ENCODE measurements at places on chromosomes 6 and 20.
A peak's percentile ranks its signal among the peaks of the same experiment; 100 is the strongest.

DNA sequence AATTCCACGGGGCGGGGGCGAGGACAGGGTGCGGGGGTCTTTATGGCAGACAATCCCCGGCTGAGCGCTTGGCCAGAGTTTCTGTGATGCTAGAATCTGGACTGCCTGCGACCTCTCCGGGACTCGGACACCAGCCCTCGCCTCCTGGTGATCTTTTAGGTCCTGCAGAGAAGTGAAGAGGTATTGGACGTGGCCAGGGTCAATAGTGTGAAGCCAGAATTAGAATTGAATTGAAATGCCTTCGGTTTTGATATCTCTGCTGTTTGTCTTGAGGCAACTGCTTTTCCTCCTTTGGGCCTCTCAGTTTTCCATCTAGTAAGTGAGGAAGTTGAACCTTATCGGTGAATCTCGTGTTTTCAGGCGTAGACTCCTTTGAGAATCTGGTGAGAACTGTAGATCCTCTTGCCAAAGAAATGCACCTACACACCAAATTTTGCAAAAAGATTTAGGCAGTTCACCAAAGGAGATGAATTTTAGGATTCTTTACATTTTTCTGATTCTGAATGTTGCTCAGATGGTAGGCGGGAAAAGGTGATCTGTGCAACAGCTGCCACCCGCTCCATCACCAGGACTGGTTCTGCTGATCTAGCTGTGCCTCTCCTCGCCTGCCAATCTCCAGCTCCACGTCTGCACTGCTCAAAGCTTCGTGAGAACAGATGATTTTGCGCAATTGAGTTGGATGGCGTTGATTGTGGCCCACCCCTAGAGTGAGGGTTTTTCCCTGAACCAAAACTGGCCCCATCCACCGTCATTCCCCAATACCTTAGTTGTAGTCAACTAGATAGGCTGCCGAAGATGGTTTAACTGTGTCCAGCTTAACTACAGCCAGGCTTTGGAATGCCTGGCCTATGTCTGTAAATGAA, 837 bp upstream of the OSER1 start:
- no peak for DNase-seq

DNA sequence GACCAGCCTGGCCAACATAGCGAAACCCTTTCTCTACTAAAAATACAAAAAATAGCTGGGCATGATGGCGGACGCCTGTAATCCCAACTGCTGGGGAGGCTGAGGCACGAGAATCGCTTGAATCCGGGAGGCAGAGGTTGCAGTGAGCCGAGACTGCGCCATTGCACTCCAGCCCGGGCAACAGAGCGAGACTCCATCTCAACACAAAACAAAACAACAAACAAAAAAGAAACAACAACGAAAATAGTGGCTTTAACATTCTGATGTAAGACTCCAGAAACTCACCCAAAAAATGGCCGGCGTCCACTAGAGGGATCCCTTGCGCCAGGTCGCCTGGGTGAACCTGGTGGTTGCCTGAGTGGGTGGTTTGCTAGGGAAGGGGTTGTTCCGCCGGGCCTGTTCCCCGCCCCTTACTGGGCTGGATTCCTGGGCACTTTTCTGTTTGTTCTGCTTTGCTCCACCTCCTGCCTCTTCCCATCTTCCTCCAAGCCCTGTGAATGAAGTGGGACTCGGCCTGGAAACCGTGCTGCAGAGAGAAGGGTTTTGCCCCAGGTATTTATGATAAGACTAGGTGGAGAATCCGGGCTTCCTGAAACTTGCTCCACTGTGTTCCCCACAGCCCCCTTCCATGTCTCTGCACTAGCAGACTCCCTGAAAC, 1.5 kb downstream of the PABPC1L start:
- no peak for DNase-seq

DNA sequence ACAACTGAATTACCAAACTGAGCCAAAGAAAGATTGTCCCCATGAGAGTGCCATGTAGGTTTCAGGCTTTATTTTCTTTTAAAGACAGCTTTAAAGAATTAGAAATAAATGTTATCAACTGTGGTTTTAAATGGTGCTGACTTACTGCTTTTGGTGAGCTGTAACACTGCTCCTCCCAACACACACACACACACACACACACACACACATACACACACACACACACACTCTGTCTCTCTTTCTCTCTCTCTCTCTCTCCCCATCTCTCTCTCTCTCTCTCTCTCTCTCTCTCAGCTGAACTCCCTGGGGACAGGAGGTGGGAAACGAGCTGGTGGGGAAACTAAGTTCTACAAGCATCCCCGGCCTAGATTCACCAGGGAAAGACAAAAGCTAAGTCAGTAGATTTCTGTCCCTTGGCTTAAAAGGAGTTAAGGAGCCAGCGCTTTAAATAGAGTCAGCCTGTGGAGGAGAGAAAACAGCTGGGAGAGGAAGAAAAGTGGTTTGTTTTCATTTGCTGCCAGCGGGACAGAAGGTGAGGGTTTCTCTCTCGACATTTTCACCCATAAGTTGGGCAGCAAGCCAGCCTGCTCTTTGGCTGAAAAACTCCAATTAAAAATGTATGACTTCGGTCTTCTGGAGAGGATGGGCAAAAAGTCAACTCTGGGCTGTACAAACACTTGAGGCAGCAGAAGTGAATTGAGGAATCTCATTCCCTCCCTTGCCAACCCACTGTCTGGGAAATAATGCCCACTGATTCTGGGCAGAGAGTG, 27.4 kb downstream of the CBLN4 start:
- DNase-seq = no peak

DNA sequence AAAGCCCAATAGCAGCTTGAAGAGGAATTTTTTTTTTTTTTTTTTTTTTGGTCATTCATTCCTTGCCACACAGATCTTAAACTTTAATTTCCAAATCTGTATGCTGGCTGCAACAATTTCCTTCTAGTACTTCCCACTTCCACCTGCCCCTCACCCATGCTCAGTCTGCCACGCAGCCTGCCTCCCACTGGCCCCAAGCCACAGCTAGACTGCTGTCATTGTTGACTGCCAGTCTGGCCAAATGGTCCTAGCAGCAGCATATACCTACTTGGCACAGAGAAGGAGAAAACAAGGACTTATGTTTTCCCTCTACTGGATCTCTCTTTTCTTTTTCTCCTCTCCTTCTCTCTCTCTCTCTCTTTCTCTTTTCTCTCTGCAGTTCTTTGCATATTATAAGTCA, 118.3 kb upstream of the HEY2 start:
- no peak for DNase-seq

DNA sequence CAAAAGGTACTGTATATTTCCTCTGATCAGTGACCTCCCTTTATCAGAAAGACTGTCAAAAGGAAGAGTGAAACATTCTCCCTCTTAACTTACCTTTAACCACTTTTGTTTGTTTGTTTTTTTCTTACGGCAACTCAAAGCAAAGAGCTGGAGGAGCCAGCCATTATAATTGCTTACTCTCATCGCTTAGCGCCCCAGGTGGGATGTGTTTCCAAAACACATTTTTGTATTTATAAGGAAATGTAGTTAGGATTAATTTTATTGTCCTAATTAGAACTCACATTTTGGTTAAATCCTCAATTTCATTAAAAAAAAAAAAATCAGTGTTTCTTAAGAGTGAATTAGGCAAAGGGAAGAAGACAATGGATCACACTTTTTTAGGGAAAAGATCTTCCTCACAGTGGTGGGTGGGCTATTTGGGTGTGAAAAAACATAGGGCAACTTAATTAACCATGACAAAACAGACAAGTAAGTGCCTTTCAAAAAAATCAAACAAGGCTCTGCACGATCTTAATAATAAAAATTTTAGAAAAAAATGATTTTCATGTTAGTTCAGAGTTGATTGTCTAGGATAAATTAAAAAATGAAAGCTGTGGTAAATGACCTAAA, 1.2 kb upstream of the PHACTR2 start:
- no peak for DNase-seq

- DNase-seq = no peak
Observed at GRCh38 chr6:111231090-111231459, 143.8 kb downstream of the SLC16A10 start.

- no peak for DNase-seq
Observed at GRCh38 chr6:110180228-110181008, at the start of gene CDC40. CDC40 (plus strand) TSS chr6:110180427; CDS start chr6:110180445, 18 bp downstream.

- no peak for DNase-seq
Observed at GRCh38 chr6:163337958-163338357, 76.6 kb upstream of the QKI start.

DNA sequence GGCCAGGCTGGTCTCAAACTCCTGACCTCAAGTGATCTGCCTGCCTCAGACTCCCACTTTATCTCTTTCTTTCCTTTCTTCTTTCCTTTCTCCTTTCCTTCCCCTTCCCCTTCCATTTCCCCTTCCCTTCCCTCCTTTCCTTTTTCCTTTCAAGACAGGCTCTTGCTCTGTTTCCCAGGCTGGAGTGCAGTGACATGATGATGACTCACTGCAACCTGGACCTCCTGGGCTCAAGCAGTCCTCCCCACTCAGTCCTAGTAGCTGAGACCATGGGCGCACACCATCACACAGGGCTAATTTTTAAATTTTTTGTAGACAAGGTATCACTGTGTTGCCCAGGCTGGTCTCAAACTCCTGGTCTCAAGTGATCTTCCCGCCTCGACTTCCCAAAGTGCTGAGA, 377.6 kb upstream of the ZFP64 start:
- no peak for DNase-seq

DNA sequence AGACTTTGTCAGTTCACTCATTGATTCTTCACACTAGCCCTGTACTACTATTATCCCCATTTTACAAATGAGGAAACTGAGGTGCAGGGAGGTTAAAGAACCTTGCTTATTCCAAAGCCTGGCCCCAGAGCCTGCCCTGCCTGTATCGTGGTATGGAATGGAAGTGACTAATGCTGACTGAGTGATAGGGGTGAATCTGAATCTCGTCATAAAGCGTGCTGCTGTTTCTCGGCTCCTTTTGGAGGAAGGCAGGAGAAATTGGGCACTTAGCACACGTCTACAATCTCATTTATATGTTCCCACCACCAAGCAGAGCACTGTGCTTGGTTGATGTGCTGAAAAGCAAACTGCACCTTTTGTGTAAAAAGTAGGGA, 17.1 kb downstream of the GFRA4 start:
- DNase-seq = no peak

- no peak for DNase-seq
Observed at GRCh38 chr6:78629154-78629721, 238.1 kb upstream of the IRAK1BP1 start.

DNA sequence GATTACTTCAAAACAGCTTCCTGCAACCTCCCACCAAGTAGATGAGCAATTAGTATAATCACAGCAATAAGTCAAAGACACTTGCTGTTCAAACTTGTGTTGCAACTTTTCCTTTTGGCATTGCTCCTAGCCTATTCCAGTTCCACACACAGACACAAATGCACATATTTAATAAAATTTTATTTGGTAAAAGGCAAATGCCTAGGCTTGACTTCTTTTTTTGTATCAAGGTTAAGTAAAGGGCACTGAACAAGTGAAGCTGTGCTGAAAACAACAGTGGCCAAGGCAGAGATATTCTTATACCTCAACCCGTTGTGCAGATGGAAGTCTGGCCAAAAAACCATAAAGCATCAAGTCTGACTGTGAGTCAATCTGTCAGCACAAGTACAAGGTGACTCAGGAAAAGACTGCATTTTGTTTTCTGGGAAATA, 708.4 kb upstream of the CITED2 start:
- DNase-seq = peak; percentile 77

DNA sequence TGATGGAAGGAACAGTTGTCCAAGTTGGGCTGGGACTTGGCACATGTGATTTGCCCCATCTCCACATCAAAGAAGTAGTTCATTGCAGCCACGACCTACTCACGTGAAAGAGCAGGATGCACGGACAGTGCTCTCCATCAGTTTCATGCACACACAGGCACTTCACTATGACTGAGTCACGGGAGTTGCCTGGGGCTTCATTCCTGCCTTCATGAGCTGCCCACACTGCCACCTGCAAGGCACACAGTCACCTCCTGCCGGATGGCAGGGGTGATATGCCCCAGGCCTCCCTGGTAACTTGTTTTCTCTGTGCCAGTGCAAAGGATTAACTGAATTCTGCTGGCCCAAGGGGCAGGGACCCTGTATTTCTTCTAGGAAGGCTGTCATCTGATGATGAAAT, 22.8 kb downstream of the CST5 start:
- DNase-seq = no peak

- peak; percentile 94 for DNase-seq
Observed at GRCh38 chr6:113120224-113120581, 736.9 kb upstream of the MARCKS start.

GRCh38 chr20:45340236-45340847, 7.9 kb downstream of the SDC4 start:
- DNase-seq = no peak

- no peak for DNase-seq
Observed at GRCh38 chr6:42021847-42022754, 28.2 kb upstream of the TAF8 start.

GRCh38 chr20:45322952-45323383, 14.9 kb upstream of the MATN4 start:
- DNase-seq = no peak

DNA sequence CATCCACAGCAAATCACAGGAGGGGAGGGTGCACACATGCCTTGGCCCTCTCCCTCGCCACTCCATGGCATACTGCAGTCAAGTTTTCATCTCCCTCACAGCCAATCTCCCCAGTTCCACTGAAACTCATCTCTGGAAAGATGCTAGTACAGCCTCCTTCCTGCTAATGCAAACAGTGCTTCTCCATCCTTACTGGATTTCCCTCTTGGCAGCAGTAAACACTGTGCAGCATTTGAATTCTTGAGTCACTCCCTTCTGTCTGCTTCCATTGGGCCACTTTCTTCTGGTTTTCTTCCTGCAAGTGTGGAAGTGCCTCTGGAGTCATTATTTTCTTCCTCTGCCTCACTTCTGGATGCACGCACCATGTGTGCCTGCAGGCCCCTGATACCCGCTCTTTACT, 460.3 kb downstream of the QKI start:
- DNase-seq = no peak

DNA sequence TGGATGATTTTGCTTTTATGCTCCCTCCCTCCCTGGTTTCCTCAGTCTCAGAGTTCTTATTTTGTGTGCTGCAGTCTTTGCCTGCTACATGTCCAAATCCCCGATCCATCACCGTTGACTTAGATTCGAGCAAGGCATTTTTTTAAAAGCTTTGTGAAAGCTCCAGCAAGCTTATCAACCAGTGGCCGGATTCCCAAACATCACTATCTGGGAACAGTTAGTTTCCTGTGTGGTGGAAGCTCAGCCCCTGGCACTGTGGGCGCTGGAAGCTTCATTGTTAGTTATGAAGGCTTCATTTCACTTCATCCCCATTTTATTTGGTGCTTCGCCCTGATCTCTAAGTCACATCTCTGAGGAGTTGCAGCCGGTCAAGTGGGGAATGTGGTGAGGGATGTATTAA, 44.7 kb downstream of the DEK start:
- DNase-seq = no peak

DNA sequence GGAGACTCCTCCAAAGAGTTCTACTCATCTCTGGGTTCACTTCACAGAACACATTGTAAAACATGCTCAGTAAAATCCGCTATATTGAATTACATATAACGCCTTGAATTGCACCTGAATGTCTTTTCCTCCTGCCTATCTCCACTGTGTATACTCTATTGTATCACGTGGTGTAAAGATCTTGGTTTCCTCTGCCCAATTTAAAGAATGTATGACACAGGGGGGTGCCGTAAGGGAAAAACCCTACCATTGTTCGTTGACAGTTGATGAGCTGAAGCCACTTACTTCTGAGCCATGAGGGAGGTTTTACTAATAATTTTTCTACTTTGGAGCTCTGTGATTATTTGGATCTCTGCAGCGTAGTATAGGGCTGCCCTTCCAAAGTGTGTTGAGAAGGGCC, 6.0 kb downstream of the ASF1A start:
- no peak for DNase-seq
